Hippocampal formation (tissue), 2 donors: ENCODE measurements at places on chromosomes 7 and 10.

DNA sequence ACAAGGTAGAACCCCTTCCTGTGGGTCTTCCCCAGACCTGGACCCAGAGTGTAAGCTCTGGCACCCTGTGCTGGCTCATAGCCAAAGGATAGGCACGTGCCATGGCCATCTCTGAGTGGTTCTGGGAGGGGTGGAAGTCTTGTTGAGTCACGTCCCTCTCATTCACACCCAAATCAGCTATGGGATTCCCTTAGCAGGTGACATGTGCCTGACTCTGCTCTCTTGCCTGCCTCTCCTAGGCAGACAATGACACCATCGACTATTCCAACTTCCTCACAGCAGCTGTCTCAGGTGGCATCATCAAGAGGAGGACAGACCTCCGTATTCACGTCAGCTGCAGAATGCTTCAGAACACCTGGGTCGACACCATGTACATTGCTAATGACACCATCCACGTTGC lies 59.8 kb downstream of the C10orf120 start:
- no peak for DNase-seq

DNA sequence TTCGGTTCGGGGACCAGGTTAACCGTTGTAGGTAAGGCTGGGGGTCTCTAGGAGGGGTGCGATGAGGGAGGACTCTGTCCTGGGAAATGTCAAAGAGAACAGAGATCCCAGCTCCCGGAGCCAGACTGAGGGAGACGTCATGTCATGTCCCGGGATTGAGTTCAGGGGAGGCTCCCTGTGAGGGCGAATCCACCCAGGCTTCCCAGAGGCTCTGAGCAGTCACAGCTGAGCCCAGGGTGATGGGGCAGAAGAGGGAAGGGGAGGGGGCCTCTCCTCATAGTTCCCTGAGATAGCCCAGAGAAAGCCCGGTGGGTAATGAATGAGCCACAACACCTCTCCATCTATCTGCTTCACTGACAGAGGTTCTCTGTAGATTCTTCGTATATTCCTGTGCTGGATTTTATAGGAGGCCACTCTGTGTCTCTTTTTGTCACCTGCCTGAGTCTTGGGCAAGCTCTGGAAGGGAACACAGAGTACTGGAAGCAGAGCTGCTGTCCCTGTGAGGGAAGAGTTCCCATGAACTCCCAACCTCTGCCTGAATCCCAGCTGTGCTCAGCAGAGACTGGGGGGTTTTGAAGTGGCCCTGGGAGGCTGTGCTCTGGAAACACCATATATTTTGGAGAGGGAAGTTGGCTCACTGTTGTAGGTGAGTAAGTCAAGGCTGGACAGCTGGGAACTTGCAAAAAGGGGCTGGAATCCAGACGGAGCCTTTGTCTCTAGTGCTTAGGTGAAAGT lies 16.4 kb downstream of the PRSS2 start:
- DNase-seq: no peak

DNA sequence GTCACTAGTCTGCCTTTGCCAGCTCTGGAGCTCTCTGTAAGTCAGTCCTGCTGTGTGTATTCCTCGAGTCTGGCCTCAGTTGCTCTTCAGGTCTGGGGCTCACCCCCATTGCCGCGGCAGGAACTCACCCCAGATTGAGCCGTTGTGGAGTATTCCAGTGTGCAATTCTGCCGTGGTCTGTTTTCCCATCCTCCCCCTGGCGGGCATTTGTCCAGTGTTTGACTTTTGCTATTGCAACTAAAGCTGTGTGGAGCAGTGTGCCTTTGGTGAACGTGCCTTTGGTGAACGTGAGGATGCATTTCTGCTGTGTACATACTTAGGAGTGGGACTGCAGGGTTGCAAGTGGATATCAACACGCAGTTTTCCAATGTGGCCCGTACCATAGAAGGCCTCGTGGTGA lies 134.5 kb downstream of the FAM53B start:
- DNase-seq: no peak

DNA sequence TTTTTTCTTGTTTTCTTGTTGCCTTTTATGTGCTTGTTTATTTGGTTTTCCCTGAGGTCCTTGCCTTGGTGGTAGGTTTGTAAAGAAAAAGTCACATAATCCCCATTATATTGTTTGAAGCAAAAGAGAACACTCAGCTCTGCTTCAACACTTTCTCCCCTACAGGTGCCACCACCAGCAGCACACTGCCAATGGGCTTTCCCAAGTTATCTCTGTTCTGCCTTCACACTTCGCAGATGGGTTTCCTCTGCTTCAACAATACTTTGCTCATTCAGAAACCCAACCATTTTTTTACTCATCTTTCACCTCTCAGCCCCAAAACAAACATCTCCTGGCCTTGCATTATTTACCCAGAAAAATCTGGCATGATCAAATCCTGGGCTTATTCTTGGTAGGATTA lies 375.1 kb upstream of the TEX47 start:
- no peak for DNase-seq

- DNase-seq: no peak
Measured at GRCh38 chr10:114045136-114046086, 1.7 kb downstream of the ADRB1 start.

DNA sequence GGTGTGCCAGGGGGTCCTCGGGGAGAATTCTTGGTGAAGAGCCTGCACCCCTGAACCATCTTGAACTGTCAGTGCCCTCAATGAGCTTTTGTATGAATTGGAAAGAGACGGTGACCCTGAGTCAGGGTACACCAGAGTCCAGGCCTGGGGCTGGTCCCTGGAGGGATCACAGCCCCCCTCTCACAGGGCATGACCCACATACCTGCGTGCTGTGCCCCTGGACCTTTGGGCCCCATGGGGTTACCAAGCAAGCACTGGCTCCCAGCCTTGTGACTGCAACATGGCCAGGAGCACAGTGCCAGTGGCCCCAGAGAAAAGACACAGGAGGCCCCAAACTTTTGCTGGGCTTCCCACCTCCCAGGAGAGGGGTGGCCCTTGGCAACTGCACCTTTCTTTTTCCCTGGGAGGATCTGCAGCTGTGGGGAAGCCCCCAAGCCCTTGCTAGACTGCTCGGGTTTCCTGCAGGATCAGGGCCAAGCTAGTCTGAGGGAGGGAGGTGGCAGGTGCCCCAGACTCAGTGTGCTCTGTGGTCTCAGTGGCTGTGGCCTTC lies 153.5 kb downstream of the ZNF248 start:
- DNase-seq: no peak

GRCh38 chr7:954330-955238 lies at the start of gene ADAP1:
TSS of gene ADAP1 (minus strand) at chr7:954680. CDS start at chr7:954477, 203 bp downstream.
- peak; percentile 31 for DNase-seq

GRCh38 chr10:103845972-103846371 lies 9.4 kb downstream of the SH3PXD2A start:
- no peak for DNase-seq

- no peak for DNase-seq
Measured at GRCh38 chr10:118868589-118868988, 113.8 kb upstream of the CACUL1 start.

GRCh38 chr10:88608780-88609179 lies 22.2 kb downstream of the LIPJ start:
- no peak for DNase-seq

DNA sequence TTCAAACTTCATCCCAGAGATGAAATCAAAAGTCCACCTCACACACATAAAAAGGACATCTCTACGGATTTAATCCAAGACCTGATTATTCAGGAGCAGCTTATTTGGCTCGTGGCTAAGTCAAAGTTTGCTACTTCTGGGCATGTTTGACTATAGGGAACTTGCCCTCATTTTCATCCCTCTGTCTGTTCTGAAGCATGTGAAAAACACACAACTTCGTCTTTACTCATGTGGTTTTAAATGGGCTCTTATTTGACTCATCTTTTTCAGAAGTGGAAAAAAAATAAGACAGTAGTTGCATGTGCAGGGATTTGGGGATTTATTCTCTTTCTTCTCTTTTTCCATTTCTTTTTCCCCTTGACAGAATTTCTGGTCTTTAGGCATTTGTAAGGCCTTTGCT lies 295.9 kb downstream of the TFEC start:
- no peak for DNase-seq

DNA sequence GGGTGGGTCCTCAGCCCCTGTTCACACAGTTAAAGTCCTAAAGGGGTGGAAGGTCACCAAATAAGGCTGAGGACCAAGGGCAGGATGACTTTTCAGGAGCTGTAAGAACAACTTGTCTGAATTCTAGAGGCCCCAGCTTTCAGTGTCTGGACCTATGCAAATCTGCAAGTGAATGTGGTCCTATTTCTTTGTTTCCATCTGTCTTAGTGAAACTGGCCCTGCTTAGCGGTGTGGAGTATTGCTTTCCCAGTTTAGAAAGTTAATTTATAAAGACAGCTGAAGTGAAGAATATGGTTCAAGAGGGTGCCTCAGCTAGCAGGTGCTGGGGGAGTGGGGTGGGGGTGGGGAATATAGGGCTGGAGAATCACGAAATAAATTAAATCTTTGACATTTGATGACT lies 40.1 kb downstream of the HHEX start:
- DNase-seq: no peak

DNA sequence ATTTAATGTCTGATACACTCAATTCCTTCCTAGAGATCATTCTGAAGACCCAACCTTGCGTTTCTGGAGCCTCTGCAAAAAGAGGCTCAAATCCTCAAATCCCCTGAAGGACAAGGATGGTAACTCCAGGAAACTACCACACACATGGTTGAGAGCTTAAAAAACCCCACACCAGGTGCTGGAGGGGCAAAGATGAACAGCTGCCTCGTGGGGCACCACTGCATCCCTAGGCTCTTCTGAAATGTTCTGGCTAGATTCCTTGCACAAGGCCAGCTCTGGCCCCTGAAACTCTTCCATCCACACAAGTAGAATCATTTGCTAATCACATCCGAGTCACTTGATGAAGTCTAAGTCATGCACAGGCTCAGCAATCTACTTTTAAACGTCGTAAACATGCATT lies 286.6 kb downstream of the ELMO1 start:
- no peak for DNase-seq

- no peak for DNase-seq
Measured at GRCh38 chr7:84100866-84101265, 93.7 kb downstream of the SEMA3A start.

DNA sequence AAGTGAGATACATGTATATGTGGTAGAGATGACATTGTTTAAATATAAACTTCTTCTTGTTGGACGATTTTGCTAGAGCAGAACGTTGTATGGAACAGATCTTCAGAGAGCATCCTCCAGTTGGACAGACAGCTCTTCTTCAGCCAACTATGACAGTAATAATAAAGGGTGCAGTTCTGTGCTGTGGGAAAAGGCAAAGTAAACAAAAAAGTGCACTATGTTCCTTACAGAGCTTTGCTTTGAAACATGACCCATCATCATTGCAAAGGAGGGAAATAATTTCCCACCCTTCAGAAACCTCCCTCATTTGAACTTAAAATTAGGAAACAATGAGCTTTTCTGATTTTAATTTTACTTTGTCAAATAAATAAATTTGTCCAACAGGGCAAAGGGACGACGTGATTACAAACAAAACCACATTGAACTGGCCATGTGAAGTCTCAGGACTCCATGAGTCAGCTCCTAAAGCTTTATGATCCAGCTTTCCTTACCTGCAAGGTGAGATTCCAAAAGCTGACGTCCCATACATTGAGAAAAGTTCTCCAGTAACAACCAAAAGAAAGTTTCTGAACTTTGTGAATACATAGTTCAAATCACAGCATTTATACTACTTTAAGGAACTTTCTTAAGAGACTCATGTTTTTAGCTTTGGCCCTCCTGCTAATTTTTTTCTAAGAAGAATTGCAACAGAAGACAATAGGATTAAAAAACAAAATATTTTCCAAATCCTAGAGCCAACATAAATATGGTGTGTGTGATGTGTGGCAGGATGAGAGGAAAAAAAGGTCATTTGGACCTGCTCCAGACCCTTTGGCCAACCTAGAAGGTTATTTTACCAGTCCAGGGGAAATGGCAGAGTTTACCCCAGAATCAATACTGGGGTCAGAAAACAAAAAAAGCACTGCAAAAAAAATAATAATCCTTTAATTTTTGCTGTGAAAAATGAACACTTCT lies 565.4 kb upstream of the NRP1 start:
- DNase-seq: no peak

DNA sequence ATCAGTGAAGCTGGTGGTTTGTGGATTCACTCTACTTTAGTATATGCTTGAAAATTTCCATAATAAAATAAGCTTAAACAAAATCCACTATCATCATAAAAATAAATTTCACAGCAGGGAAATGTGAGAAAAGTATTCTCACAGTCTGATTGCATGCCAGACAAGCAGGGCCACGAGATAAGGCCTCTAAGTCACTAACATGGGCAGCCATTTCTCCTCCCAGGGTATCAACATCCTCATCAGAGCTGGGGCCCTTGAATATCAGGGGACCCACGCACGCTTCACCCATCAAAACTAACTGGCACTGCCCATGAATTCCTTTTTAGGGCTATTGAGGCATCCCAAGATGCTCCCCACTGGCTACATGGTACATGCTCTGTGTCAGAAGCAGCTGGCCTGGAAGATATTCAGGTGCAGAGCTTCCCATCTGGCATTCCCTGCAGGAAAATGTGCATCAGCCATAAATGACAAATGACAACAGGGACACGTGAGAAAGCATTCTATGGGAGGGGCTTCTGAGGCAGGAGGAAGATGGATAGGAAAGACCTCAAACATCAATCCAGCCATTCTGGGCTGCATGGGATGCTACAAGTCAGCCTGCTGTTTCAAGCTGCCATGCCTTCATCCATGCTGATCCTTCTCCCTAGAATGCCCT lies 17.4 kb downstream of the CCDC6 start:
- no peak for DNase-seq

- no peak for DNase-seq
Measured at GRCh38 chr10:129544205-129545202, 77.5 kb downstream of the MGMT start.

GRCh38 chr10:110672580-110672919 lies 28.4 kb downstream of the RBM20 start:
- DNase-seq: no peak

- no peak for DNase-seq
Measured at GRCh38 chr10:42940487-42941294, 136.2 kb upstream of the RET start.

- no peak for DNase-seq
Measured at GRCh38 chr10:76291175-76291574, 859.8 kb downstream of the LRMDA start.

DNA sequence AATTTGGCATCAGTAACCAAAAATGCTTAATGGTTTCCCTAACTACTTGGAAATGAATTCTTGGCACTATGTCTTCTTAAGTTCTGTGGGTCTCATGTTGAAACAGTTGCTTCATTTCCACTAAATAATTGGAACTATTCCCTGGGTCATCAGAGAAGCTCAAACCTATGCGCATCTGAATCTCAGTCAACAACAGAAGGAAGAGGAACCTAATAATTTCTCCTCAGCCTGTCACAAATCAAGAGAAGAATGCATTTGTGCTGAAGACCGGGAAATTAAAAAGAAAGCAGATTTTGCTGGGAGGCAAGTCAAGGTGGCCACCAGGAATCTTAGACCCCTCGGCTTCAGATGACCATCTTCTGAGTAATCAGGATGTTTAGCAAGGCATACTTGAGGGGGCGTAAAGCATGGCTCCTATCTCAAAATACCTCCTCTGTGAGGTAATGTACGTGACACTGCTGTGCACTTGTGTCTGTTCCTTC lies 41.4 kb downstream of the TOMM7 start:
- no peak for DNase-seq

GRCh38 chr10:45460235-45460878 lies 86.3 kb downstream of the ALOX5 start:
- no peak for DNase-seq
